MM.1S (cell line): ENCODE measurements at places on chromosomes 5 and 9.

DNA sequence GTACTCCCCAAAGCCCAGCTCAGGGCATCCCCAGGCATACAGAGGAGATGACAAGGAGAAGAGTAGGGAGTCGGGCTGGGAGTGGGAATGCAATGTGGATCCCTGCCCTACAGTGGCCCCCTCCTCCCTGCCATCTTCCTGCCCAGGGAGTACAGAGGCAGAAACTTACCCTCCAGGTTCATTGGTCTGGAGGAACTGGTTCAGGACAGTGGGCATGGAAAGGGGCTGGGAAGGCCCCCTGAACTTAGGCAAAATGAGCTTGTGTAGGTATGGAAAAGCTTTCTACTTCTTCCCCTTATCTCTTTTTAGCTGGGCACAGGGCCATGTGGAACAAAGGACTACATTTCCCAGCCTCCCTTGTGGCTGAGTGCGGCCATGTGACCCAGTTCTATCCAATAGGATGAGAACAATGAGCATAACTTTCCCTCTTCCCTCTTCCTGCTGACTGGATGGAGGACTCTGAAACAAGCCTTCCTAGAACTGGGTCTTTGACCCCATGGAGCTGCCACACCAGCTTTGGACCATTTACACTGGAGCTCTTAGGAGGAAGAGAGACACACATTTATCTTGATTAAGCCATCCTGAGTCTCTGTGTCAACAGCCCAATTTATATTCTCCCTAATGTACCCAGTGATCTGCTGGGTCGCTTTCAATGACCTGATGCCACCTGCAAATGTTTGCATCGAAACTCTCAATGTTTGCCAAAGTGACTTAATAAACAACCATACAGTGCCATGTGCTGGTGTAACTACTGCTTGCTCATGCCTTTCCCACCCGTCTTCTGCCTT lies 25.0 kb upstream of the HMCN2 start:
- no peaks in the 10 kb centered on the region for H3K36me3 ChIP-seq
- H3K4me1 ChIP-seq: peaks cover 6% of the 10 kb centered on the region; the same call in 1 of the 2 replicates
- no peak overlapping the region for H3K27ac ChIP-seq
- H3K4me3 ChIP-seq: no peak overlapping the region
- H3K27me3 ChIP-seq: peaks cover 39% of the 10 kb centered on the region
- DNase-seq: peak; percentile 37

GRCh38 chr5:27701931-27702903 lies 663.8 kb upstream of the CDH9 start:
- DNase-seq: no peak
- no peak overlapping the region for H3K27ac ChIP-seq
- no peaks in the 10 kb centered on the region for H3K27me3 ChIP-seq
- no peak overlapping the region for H3K4me3 ChIP-seq

DNA sequence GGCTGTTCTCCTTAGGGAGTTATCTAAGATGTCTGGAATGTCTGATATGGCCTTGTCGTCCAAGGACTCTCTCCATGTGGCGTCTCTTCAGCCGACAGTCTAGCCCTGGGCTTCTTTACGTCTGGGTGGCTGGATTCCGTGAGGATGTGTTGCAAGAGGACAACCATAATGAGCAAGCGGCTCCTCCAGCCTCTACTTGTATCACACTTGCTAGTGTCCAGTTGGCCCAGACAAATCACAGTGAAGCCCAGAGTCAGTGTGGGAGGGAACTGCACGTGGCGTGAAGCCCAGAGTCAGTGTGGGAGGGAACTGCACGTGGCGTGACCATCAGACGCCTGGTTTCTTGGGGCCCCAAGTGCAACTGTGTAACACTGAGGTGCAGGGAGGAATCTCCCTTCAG lies 61.1 kb downstream of the COL23A1 start:
- no peak overlapping the region for H3K27ac ChIP-seq
- no peaks in the 10 kb centered on the region for H3K4me1 ChIP-seq
- H3K36me3 ChIP-seq: no peaks in the 10 kb centered on the region
- no peak overlapping the region for H3K4me3 ChIP-seq
- no peak for DNase-seq
- H3K27me3 ChIP-seq: peaks cover 21% of the 10 kb centered on the region

DNA sequence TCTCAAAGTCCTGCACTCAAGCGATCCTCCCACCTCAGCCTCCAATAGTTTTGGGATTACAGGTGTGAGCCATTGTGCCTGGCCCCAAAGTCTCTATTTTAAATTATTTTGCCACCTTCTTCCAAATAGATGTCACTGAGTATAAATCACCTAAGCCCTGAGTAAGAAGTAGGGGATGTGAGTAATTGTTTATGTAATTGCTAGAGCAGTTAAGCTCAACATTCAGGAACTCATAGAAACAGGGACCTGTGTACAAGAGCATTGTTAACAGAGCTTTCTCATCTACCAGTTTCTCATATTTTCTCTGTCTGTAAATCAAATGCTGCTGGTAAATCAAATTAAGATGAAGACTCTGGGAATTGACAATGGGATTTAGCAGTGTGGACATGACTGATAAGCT lies 26.3 kb downstream of the CDK7 start:
- DNase-seq: no peak
- no peaks in the 10 kb centered on the region for H3K4me1 ChIP-seq
- H3K4me3 ChIP-seq: no peak overlapping the region
- H3K27ac ChIP-seq: no peak overlapping the region
- no peaks in the 10 kb centered on the region for H3K27me3 ChIP-seq
- no peaks in the 10 kb centered on the region for H3K36me3 ChIP-seq

DNA sequence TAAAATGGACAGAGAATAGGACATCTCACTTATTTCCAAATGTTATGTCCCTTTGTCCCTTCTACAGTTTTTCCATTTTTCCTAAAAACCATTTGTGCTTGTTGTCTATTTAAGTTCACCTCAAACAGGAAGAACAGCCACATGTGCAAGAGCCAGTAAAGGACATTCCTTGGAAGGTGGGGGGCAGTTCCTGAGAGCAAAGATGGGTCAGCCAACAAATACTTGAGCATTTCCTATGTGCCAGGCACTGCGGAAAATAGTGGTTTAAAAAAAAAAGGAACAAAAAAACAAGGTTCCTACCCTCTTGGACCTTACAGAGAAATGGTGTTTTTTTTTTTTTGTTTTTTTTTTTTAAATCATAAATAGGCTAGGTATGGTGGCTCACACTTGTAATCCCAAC lies 26.8 kb downstream of the ANP32B start:
- no peak overlapping the region for H3K4me3 ChIP-seq
- no peaks in the 10 kb centered on the region for H3K27me3 ChIP-seq
- peaks cover 33% of the 10 kb centered on the region for H3K36me3 ChIP-seq
- no peak for DNase-seq
- peak overlapping the region; percentile 5; the same call in 1 of the 2 replicates for H3K27ac ChIP-seq
- peaks cover 12% of the 10 kb centered on the region; the same call in 1 of the 2 replicates for H3K4me1 ChIP-seq

GRCh38 chr5:88895681-88896501 lies 12.9 kb upstream of the MEF2C start:
- no peak overlapping the region for H3K27ac ChIP-seq
- no peak for DNase-seq
- H3K36me3 ChIP-seq: no peaks in the 10 kb centered on the region
- no peak overlapping the region for H3K4me3 ChIP-seq
- H3K27me3 ChIP-seq: no peaks in the 10 kb centered on the region

- no peak overlapping the region for H3K27ac ChIP-seq
- H3K4me1 ChIP-seq: no peaks in the 10 kb centered on the region
- no peak for DNase-seq
- H3K36me3 ChIP-seq: no peaks in the 10 kb centered on the region
Observed at GRCh38 chr9:115888131-115888530, 265.5 kb upstream of the PAPPA start.

DNA sequence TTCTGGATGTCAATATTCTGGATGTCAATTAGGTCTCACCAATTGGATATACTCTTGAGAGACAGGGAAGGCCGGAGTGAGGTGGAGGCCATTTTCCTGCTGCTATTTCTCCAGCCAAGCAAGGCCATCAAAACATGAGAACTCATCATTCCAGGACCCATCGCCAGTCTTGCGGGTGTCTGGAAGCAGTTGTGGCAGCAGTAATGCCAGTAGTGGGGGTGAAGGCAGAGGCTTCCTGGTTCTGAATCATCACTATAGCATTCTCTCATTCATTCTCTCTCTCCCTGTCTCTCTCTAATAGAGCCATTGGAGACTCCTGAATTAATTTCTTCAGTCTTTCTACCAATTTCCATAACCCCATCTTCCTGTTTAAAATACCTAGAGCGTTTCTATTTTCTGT lies 71.8 kb downstream of the EGFLAM start:
- DNase-seq: no peak
- no peaks in the 10 kb centered on the region for H3K36me3 ChIP-seq
- H3K27me3 ChIP-seq: no peaks in the 10 kb centered on the region
- no peaks in the 10 kb centered on the region for H3K4me1 ChIP-seq

GRCh38 chr5:165448753-165449152 lies 1943.3 kb downstream of the MAT2B start:
- no peak for DNase-seq
- H3K27ac ChIP-seq: no peak overlapping the region
- no peaks in the 10 kb centered on the region for H3K27me3 ChIP-seq
- H3K4me1 ChIP-seq: no peaks in the 10 kb centered on the region
- no peak overlapping the region for H3K4me3 ChIP-seq

- H3K27ac ChIP-seq: no peak overlapping the region
- peaks cover 3% of the 10 kb centered on the region; the same call in 1 of the 2 replicates for H3K4me1 ChIP-seq
- DNase-seq: peak; percentile 46
- H3K36me3 ChIP-seq: no peaks in the 10 kb centered on the region
Observed at GRCh38 chr5:126656401-126657007, 55.8 kb downstream of the PHAX start.

- no peaks in the 10 kb centered on the region for H3K36me3 ChIP-seq
- DNase-seq: no peak
- H3K4me3 ChIP-seq: no peak overlapping the region
- no peak overlapping the region for H3K27ac ChIP-seq
Observed at GRCh38 chr9:133238272-133238850, 29.3 kb upstream of the OBP2B start.

- peaks cover 37% of the 10 kb centered on the region for H3K4me1 ChIP-seq
- H3K4me3 ChIP-seq: peak overlapping the region; percentile 19
- H3K27me3 ChIP-seq: no peaks in the 10 kb centered on the region
- H3K27ac ChIP-seq: peak overlapping the region; percentile 85
Observed at GRCh38 chr5:115377468-115378217, 81.2 kb upstream of the CCDC112 start.

GRCh38 chr5:19660679-19661078 lies 327.3 kb downstream of the CDH18 start:
- H3K4me3 ChIP-seq: peak overlapping the region; percentile 49; the same call in 1 of the 2 replicates
- no peaks in the 10 kb centered on the region; the same call in 1 of the 2 replicates for H3K36me3 ChIP-seq
- H3K27me3 ChIP-seq: no peaks in the 10 kb centered on the region
- peak overlapping the region; percentile 39; the same call in 1 of the 2 replicates for H3K27ac ChIP-seq
- no peak for DNase-seq

- no peaks in the 10 kb centered on the region for H3K4me1 ChIP-seq
- H3K27me3 ChIP-seq: no peaks in the 10 kb centered on the region
- H3K27ac ChIP-seq: no peak overlapping the region
- H3K4me3 ChIP-seq: no peak overlapping the region
Observed at GRCh38 chr5:147303976-147304375, 69.2 kb downstream of the STK32A start.

- no peaks in the 10 kb centered on the region for H3K27me3 ChIP-seq
- no peak overlapping the region for H3K27ac ChIP-seq
- H3K36me3 ChIP-seq: no peaks in the 10 kb centered on the region
- DNase-seq: no peak
- H3K4me1 ChIP-seq: no peaks in the 10 kb centered on the region
Observed at GRCh38 chr5:106957336-106957735, 713.4 kb downstream of the EFNA5 start.

GRCh38 chr9:127608104-127608966 lies 3.7 kb upstream of the STXBP1 start:
- H3K36me3 ChIP-seq: no peaks in the 10 kb centered on the region
- H3K4me3 ChIP-seq: peak overlapping the region; percentile 60
- H3K27ac ChIP-seq: peak overlapping the region; percentile 76
- peak; percentile 94 for DNase-seq

DNA sequence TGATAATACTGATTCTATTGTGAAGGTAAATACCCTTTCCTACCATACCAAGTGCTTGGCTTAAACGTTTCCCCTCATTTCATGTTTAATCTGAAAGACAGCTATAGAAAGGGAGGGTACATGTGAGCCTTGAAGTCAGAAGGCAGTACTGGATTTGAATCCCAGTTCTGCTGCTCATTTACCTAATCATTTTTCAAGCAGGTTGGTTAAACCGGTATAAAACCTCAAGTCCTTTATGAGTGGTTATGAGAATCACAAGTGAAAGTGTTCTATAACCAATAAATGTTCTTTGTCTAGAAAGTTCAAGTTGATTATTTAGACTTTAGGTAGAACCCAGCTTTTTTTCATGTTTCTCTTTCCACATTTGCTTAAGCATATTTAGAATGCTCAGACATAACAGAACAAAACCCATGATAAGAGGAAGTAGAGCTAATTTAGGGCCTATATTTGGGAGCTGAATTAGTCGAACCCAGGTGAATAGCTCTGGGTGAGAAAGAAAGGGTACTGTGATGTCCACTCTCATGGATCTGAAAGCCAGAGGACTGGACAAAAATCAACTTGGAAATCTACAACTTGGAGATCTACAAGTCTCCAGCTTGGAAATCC lies 29.7 kb upstream of the F2RL2 start:
- H3K36me3 ChIP-seq: peaks cover 19% of the 10 kb centered on the region
- H3K27ac ChIP-seq: no peak overlapping the region
- H3K27me3 ChIP-seq: no peaks in the 10 kb centered on the region
- no peak for DNase-seq
- H3K4me1 ChIP-seq: no peaks in the 10 kb centered on the region

DNA sequence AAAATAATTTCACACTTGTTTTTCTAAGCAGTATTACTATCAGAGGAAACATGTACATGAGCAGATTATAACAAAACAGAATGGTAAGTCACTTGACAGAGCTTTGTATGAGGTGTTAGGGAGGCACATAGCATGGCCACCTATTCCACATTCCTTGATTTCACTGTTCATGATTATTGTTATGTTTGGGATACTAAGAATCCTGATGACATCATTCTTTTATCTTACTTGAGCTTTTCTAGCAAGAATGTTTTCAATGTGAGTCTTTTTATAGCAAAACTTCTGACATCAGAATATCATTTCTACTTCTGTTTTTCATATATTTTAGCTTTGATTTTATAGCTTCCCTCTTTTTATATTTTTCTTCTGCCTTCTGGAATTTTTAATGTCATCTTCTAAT lies 208.2 kb downstream of the DMRTA1 start:
- no peak overlapping the region for H3K27ac ChIP-seq
- H3K36me3 ChIP-seq: no peaks in the 10 kb centered on the region
- H3K4me1 ChIP-seq: no peaks in the 10 kb centered on the region
- H3K27me3 ChIP-seq: no peaks in the 10 kb centered on the region
- no peak overlapping the region for H3K4me3 ChIP-seq

DNA sequence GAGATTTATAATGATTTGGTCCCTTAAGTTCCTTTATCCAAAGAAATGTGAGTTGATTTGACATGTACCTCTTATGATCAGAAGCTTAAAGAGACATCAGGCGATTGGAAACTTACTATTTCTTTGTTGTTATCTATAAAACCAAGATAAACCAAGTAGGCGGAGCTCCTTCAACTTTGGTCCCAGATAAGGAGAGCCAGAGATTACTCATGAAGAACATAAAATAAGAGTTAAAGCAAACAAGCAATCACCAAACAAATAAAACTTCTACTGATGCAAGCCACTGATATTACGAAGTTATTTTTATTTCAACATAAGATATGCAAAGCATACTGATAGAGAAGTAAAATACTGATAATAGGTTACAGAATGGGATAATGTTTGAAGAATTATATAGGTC lies 141.5 kb upstream of the CDH18 start:
- no peak for DNase-seq
- no peaks in the 10 kb centered on the region for H3K36me3 ChIP-seq
- no peaks in the 10 kb centered on the region for H3K27me3 ChIP-seq
- no peak overlapping the region for H3K4me3 ChIP-seq
